ENCODE measurements at places on chromosomes 1 and 21. TPM values are rescaled to one million over a fixed set of nuclear protein-coding genes. Genes with fewer than 3 reads are reported as not detected.

The HAO2 gene
- total RNA-seq: not detected

The CD244 gene
- total RNA-seq: 0.21 TPM

The S100A7A gene
- total RNA-seq: not detected

The LCE3E gene
- total RNA-seq: not detected

The EDARADD gene
- total RNA-seq: 54.8 TPM

Measured in activated T-helper 2 cell treated with anti-CD3 and anti-CD28 coated beads, Interferon-gamma antibody, Interleukin-2, Interleukin-4, amounts not matched to agents 10 μg/mL and 5 μg/mL and 100 μg/mL, durations not matched to agents 14 hours and 24 hours and 36 hours (primary cell).